CD4-positive, alpha-beta T cell treated with Interleukin-12 subunit alpha and Interleukin-12 subunit beta, for 1 hour (primary cell): ENCODE measurements at places on chromosomes 12 and 14.
A peak's percentile ranks its signal among the peaks of the same experiment; 100 is the strongest.

GRCh38 chr12:50066402-50066801 lies 9.0 kb downstream of the ASIC1 start:
- no peak for DNase-seq

- DNase-seq: no peak
These were observed 239.4 kb upstream of the TMTC1 start for GRCh38 chr12:30023186-30023585.

- DNase-seq: no peak
These were observed 291.8 kb upstream of the TBX3 start for GRCh38 chr12:114975640-114976310.

DNA sequence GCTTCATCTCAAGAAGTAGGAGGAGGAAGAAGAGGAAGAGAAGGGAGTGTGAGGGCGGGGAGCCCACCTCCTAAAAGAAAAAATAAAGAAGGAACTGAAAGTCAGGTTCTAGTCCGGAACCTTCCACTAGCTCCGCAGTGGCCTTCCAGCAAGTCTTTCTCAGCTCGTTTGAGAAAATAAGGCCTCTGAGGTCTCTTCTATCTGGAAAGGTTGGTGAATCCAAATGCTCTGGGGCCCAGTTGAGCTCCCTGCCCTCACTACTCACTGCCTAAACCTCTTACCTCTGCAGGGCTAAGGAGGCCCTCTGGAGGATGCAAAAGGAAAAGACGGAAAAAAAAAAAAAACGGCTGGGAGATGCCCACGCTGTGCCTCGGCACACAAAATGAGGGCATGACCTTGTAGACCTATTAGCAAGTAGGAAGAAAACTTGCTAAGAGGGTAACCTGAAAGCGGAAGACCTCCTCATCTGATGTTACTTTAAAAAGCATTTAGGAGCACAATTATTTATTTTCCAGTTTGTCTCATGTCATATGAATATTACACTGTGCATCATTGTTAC lies 35.9 kb downstream of the FBLN5 start:
- DNase-seq: peak; percentile 59
